ENCODE measurements at places on chromosomes 5 and 9.

GRCh38 chr5:149152317-149152746 lies 11.0 kb downstream of the ABLIM3 start:
- no peak for DNase-seq

- DNase-seq, result no peak
Observed at GRCh38 chr5:39896706-39897105, 471.9 kb upstream of the DAB2 start.

DNA sequence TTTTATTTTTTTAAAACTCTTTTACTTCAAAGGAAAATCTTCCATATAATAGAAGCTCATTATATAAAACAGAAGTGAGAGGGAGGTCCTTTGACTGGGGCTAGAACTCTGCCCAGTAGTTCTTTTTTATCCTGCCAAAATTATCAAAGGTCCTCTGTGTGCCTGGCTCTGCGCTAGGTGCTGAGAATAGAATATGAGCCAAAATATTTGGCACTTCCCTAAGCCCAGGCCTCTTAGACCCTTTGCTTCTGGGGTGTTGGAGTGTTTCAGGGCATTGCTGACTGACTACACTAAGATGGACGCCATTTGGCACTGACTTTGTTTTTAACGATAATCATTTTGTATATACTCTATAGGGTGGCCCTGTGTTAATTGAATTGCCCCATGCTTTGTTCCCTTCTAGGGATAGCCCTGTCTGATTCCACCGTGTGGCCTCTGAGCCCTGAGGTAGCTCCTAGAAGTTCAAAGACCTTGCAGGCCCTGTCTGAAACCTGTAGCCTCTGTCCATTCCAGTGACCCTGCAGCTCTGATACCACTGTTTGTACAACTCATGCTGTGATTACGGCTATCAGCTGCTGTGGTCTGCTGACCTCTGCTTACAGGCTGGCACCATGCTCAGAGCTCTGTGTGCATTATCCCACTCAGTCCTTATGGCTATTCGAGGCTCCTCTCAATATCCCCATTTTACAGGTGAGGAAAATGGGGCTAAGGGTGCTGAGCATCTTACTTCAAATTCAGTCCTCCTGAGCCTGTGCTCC lies 84.3 kb upstream of the SHB start:
- no peak for DNase-seq

DNA sequence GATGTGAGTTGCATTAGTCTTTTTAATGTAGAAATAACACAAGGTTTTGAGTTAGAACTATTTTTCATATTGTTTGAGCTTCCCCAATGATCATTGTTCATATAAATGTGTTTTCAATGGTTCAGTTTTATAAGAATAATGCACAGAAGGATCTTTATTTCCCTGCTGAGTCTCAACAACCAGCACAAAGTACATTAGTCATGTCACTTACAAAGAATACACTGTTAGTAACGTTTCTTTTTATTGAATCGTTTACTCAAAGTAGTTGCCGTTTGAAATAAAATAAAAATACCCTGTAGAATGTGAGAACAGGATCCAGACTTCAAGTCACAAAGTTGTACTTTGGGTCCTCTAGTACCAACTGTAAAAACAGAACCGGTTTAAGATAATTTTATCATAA lies 41.5 kb downstream of the ERCC8 start:
- no peak for DNase-seq

GRCh38 chr9:133273819-133274218 lies 1.2 kb downstream of the ABO start:
- no peak for DNase-seq
